ENCODE measurements at places on chromosomes 5 and 9.

GRCh38 chr9:129694243-129694646 lies 28.8 kb downstream of the PRRX2 start:
- DNase-seq, result no peak

GRCh38 chr5:151315998-151316597 lies 12.5 kb upstream of the SLC36A3 start:
- DNase-seq, result peak; percentile 75

DNA sequence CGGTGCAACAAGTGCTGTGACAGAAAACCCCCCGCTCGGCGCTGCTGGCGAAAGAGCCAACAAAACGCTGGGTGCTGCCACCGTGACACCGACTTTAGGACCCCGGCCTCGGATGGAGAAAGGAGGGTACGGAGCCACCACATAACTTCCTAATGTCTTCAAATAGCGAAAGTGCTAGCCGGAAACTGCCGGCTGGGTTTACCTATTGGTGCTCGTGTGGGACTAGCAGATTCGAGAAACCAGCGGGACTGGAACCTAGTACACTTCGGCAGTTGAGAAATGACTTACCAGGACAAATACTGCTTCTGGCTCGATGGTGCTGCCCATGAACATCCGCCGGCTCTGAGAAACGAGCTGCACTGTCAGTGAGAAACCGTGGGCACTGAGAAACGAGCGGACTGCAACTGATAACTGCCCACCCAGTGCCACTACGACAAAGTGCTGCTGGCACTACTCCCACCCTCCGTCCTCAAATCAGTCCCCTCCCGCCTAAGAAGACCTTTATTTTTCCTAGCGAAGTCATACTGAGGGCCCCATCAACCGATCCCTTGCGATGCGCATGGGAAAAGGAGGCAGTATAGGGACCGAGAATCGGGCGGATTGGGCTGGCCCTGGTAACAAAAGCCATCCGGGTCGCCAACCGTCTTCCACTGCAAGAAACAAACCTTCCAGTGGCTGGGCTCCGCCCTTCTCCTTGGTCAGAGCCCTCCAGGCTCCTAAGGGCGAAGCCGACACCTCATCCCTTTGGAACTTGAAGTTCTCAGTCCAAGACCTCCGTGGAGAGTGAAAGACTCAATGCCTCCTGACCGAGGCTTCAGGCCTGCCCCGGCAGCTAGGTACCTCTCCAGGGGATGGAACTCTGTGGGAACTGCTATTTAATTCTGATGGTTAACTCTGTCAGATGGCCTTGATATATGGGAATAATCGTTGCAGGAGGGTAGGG lies 27.0 kb upstream of the ANXA2R start:
- peak; percentile 96 for DNase-seq

- DNase-seq, result no peak
Observed at GRCh38 chr9:105151686-105151995, 92.8 kb upstream of the SLC44A1 start.

- no peak for DNase-seq
Observed at GRCh38 chr5:13930541-13931171, 13.8 kb downstream of the DNAH5 start.

DNA sequence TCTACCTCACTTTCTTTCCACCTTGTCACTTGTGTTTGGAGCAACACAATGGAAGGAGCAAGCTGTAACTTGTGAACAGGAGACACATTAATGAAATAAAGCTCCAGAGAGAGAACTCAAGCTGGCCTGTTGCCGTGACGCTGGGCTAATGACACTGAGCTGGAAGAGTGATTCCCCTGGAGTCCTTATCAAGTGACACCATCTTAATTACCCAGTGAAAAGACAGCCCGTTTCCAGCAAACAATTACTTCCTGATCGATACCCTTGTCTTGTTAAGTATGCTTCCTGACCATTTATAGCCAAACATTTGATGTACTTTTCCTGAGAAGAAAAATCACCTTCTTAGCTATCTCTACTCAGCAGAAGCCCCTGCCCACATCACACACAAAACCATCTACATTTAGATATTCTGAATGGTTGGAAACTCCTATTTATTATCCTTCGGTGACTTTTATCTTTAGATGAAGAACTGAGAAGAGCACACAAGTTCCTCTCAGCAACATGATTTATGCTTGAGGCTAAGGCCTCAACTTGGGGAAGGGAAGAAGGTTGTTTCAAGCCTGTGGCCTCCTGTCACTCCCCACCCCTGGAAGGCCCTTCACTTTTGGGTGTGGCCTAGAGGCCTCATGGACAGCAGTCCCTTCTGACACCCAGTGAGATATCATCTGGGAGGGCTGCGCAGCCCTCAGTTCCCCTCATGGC lies 34.1 kb downstream of the CRHBP start:
- DNase-seq, result no peak

DNA sequence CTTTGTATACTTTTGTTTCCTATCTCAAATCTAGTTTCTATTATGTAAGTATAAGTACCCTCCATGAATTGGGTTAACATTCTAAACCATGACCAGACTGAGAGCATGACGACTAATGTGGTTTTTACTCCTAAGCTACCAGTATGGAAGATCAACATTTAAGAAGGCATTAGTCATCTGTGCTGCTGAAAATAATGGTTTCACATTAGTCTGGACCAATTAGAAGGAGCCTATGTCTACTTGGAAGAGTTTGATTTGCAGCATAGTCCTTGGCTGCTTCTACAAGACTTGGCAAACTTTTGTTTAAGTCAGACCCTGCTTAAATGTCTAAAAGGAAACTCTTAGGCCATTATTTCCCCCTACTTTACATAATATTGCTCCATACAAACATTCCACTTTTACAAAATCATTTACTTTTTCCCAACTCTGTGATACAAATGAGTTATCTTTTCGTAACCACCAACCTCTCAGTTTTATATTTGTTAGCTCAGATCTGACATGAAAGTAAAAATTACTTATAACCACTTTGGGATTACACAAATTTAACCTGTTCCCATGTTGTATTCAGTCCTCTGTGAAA lies 186.7 kb downstream of the COMMD10 start:
- DNase-seq, result no peak

GRCh38 chr5:151083081-151083676 lies 2.3 kb upstream of the TNIP1 start:
- DNase-seq, result peak; percentile 91

- DNase-seq, result no peak
Observed at GRCh38 chr5:137699336-137700281, 36.3 kb downstream of the KLHL3 start.

DNA sequence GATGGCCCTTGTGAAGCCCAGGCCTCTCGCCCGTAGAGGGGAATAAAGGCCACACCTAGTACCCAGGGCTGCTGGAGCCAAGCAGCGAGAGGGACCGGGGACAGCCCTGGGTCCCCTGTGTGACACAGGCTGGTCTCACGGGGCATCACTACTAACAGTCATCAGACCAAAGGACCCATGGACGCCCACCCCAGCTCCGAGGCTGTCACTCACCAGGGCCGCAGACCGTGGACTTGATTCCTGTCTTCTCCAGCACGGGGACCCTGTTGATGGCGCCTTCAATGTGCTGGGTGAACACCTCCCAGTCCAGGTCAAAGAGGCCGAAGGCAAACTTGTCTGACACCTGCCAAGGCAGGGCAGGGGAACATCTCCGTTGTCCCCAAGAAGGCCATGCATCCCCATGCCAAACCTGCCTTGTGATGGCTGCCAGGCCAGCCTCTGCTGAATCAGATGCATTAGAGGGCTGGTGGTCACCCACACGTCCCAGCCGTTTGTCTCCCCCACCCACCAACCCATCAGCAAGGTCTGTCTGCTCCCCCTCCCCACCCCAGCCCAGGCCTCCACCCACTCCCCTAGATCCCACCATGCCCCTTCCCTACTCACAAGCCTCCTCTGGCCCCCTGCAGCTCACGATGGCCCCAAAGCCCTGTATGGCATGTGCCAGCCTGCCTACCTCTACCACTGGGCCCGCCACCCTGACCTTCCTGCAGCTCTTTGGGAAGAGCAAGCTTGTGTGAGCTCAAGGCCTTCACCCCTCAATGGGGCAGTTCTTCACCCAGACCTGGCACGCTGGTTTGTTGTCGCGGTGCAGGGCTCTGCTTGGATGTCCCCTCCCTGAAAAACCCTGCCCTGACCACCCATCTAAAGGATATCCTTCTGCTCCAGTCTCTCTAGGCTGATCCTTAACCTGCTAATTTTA lies 20.8 kb downstream of the SARDH start:
- DNase-seq, result peak; percentile 57

- no peak for DNase-seq
Observed at GRCh38 chr5:163807781-163808180, 302.4 kb downstream of the MAT2B start.

DNA sequence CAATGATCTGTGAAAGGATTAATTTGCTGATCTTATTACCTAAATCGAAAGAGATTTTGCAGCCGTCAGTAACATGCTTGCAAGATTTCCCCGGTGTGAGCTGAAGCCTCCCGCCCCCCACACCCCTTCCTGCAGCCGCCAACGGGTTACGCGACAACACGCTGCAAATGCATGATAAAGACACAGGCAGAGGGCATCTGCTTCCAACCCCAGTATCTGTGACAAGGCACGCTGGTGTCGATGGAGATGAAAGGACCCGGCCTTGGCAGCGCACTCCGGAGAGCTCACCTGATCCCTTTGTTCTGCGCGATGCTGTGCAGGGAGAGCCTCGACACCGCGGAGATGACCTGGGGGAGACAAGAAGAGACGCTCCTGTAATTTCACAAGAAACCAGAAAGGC lies 122.9 kb upstream of the SARDH start:
- DNase-seq, result no peak

GRCh38 chr5:38509185-38509584 lies 47.3 kb downstream of the LIFR start:
- DNase-seq, result no peak

- DNase-seq, result no peak
Observed at GRCh38 chr9:132146039-132146438, 15.8 kb upstream of the NTNG2 start.

DNA sequence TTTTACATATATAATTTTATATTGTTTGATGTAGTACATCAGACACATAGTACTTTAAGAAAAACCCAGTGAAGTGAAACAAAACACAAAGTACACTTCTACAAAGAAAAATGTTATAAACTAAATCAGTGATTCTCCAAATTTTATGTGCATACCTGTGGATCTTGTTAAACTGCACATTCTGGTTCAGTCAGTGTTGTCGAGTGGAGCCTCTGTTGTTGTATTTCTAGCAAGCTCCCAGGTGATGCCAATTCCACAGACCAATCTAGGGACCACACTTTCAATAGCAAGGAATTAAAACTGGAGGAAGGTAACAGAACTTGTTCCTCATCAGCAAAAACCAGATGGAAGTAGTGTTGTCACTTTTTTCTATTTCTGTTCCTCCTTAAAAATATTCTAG lies 183.8 kb upstream of the CD180 start:
- no peak for DNase-seq

- DNase-seq, result no peak
Observed at GRCh38 chr9:109341561-109341960, 20.7 kb upstream of the EPB41L4B start.

GRCh38 chr5:2783223-2783622 lies 31.7 kb upstream of the IRX2 start:
- no peak for DNase-seq

DNA sequence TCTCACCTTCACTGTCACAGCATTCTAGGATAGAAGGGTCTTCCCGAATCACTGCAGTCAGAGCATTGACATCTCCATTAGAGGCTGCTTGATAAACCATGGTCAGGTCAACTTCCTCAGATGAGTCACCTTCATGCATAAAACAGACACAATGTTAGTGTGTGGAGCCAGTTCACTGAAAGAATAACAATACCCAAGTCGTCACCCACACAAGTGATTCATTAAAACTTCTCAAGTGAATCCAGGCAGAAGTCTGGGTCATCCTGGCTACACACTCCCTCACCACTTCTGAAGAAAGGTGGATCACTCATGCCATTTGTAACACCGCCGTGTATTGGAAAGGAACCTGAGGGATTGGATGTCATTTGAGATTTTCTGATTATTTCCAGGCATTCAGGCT lies 49.6 kb downstream of the ANKRD55 start:
- no peak for DNase-seq

DNA sequence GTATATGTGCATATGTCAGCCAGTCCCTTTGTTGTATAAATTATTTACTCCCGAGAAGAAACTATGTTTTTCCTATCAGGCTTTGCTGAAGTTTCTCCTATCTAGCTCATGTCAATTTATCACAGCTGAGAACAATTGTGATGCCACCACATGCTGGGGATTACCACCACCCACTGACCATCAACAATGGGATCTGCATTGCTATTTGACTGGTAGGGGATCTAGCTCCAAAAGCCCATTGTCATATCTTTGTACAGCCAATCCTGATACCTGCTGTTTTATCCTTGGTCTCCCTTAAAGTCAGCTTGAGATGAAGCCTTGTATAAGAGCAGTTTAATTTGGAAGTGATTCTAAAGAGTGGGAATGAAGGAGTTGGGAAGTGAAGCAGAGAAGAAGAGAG lies 53.9 kb upstream of the KCNN2 start:
- no peak for DNase-seq

- no peak for DNase-seq
Observed at GRCh38 chr9:7340451-7340850, 459.1 kb downstream of the DMAC1 start.

DNA sequence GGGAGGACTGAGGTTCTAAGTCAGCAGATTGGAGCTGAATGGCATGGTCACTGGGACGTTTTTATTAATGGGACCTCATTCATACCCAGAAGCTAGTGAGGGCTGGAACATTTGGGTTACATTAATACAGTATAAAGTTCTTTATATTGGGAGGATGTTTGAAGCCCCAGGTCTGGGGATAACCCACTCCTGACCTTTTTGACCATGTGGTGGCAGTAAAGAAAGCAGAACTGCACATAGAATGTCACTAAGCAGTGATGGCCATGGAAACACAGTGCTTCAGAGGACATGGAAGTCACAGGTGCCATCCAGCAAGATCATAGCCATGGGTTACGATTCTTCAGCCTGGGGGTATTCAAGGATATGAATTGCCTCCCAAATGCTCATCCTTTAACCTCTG lies 176.0 kb downstream of the ATP10B start:
- DNase-seq, result no peak

GRCh38 chr5:167945542-167946384 lies 345.7 kb upstream of the WWC1 start:
- DNase-seq, result no peak

Data from activated effector memory CD4-positive, alpha-beta T cell treated with anti-CD3 and anti-CD28 coated beads, Interleukin-2, amount 50 U/mL, for 16 hours (primary cell).